Forelimb muscle (tissue), 1 donor: ENCODE measurements at places on chromosomes 6 and 20. TPM values are rescaled to one million over a fixed set of nuclear protein-coding genes. Genes with fewer than 3 reads are reported as not detected.

DNA sequence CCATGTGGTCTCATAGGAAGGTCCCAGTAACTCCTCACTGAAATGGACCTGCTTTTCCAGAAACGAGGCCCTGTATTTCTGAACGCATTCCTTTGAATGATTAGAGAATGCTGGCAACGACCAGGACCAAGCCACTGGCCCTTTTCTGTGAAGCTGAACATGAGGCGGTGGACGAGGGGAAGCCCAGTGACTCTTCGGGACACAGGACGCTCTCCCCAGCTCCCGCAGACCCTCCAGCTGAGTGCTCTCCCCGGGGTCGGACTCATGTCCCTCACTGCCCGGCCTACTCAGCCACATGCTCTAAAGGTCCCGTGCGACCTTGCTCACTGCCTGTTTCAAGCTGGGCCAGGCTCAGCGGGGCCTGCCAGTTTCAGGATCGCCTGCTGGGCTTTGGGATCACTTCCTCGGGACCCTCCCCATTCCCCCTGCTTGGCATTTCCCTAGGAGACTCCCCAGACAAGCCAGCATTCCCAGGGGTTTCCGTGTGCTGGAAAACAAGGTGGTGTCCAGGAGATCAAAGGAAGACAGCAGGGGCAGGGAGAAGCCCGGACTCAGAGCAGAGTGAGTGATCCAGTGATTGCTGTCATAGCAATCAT, 2.6 kb upstream of the CST9 start:
- no peak for DNase-seq

- no peak for DNase-seq
These were observed 101.1 kb downstream of the HIVEP1 start for GRCh38 chr6:12113190-12113577.

DNA sequence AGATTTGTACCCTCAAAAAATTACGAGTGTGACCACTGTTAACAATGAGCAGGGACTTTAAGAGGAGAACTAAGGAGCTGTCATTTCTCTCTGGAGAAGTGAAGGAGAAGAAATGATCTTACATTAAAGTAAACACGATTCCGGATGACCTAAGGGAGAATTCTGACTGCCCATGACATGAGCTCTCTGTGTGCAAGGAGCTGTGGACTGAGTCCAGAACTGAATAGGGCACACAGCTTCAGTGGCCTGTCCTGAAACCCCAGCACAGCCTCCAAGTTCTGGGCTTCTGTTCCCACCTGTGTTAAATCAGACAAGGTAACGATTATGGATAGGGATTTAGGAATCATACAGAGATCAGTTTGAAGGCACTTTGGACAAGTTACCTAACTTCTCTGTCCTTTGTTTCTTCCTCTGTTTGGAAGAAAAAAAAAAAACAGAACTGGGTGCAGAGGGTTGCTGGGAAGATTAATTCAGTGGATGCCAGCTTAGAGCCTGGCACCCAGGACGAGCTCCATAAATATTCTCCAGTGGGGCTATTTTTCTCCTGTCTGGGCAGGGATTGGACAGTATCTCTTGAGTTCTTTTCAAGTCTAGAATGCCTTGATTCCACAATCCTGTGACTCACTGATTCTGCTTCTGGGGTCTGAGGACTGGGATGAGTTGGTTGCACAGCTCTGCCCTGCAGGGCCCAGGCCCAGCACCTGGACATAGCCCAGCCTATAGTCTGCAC, 65.7 kb downstream of the MRPL14 start:
- no peak for DNase-seq

- no peak for DNase-seq
These were observed 545 bp downstream of the FNDC1 start for GRCh38 chr6:159169557-159170332.

- no peak for DNase-seq
These were observed 17.3 kb downstream of the BNIP5 start for GRCh38 chr6:36319436-36319762.

- DNase-seq, result no peak
These were observed 222.8 kb upstream of the RUNX2 start for GRCh38 chr6:45105170-45105820.

- DNase-seq, result no peak
These were observed 180.0 kb upstream of the UST start for GRCh38 chr6:148566664-148567350.

DNA sequence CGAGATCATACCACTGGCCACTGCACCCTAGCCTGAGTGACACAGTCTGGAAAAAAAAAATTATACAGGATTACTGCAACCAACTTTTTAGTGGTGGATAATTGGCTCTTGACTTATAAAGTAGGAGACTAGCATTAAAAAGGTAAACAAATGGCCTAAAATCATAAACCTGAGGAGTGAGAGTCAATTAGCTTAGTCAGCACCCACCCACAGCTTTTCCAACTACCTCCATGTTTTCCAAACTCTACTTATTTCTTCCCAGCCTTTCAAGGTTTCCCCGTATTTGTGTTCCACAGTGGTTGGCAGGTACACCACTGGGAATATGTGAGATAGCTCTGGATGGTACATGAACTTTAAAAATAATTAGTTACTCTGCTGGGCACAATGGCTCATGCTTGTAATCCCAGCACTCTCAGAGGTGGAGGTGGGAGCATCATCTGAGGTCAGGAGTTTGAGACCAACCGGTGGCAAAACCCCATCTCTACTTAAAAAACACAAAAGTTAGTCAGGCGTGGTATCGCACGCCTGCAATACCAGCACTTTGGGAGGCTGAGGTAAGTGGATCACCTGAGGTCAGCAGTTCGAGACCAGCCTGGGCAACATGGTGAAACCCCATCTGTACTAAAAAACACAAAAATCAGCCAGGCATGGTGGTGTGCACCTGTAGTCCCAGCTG, 6.7 kb downstream of the CYP24A1 start:
- no peak for DNase-seq

DNA sequence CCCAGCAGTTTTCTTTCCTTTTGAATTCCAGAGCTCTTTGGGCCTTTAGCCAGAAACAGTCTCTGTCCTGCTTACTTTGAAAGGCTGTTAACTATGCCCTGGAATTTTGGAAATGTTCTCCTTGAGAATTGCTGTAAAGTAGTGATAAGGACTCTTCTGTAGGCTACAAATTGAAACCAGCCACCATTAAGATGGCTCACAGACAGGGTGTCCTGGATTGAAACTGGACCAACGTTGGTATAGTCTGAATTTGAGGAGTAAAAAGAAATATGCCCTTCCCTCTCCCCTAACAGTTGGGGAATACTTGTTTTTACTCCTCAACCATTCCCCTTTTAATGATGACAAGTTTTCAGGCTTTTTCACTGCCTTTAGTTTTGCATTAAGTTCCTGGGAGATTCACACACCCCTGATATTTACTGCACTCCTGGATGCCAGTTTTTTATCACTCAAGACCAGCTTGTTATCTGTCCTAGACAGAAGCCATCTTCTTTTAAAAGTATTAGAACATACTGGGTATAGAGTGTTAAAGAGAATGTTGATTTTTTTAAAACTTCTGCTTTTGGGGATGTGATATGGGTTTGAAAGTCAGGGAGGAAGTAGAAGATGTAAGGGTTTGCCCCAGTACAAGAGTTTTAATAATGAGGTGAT, 21.9 kb downstream of the TOP1 start:
- DNase-seq, result no peak

DNA sequence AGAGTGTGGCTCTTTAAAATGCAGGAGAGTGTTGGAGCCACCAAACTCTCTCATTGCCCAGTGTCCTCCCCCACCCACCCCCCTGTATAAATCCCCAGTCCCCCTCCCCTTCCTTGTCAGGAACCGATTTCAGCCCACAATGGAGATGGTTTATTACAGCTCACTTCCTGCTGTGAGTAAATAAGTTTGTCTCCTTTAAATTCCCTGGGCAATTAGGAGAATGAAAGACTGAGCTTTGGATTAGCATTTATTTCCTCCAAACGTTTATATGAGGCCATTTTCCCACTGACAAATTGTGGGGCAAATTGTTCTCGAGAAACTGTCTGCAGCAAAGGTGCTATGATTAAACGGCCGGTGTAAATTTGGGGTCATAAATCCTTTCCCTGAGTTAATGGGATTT, 128.8 kb downstream of the DHX35 start:
- DNase-seq, result no peak

DNA sequence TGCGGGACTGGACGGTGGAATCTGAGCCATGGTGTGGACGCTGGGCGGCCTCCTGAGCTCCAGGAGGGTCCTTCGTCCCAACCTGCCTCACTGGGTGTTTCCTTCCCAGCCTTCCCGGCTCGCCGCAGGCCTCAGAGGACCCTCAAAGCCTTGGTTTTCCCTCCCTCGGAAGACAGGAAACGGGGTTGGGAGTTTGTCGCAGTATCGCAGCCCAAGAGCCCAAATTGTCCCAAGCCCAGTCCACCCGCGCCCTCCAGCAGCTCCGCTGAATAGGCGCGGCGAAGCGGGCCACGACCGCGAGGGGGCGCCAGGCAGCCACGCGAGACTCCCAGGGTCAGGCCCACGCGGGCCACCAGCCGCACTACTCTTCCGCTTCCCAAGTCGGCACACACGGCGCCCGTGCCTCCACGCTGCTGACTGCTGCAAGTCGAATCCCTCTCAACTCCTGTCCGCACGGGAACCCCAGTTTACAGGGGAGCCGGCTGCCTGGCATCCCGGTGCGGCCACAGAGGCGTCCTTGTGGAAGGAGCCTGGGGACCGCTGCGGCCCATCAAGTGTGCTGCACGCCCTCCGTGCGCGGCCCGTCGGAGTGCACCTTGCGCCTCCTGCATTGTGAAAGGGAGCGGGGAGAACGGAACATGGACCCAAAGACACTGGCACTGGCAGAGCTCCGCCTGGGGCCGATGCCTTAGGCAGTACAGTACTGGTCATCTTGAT, 40.4 kb upstream of the HMGA1 start:
- peak; percentile 24 for DNase-seq

DNA sequence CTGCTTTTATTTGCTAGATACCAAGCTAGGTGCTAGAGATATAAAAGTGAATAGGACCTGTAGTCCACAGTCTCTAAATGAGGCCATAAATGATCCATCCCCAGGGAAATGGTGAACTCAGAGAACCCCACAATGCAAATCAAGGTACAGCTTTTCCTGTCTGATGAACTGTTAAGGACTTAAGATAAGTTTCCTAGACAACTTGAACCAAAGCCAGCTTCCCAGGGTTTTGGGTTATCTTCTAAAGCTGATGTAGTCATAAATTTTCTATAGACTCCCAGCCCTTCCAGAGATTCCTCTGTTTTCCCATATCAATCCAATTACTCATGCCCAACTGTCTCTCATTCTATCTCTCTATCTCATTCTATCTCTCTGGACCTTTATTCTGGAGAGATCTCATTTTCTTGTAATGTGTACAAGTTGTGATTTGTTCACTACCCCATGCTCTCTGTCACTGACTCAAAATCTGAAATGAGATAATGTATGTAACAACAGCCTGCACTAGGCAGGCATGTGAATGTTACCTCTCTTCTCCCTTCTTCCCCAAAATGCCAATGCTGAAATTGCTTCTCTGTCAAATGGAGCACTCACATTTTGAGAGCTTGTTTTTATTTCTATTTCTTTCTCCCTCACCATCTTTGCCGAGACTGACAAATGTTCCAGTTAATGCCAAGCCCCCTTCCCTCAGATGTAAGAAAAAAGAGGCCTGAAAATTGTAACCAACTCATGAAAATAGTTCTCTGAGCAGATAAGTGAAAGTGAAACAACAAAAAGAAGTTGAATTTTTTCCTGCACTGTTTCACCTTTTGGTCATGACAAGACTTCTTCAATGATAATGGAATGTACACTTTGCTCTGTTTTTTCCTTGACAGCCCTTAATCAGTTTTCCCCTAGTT, 279.9 kb downstream of the SLC35F1 start:
- DNase-seq, result no peak

DNA sequence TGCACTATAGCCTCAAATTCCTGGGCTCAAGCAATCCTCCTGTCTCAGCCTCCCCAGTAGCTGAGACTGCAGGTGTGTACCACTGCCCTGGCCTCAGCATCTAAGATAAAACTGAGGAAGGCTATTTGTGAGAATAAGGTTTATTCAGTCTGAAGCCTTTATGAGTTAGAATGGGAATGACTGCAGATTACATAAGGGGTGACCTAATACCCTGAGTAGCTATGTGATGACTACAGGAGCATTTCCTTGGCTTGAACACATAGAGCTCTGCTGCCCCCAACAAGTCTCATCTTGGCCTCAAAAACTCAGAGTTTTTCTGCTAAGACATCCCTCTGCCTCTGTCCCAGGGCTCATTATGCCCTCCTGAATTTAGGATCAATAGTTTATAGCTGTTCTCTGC, 7.6 kb downstream of the GSS start:
- DNase-seq, result no peak

DNA sequence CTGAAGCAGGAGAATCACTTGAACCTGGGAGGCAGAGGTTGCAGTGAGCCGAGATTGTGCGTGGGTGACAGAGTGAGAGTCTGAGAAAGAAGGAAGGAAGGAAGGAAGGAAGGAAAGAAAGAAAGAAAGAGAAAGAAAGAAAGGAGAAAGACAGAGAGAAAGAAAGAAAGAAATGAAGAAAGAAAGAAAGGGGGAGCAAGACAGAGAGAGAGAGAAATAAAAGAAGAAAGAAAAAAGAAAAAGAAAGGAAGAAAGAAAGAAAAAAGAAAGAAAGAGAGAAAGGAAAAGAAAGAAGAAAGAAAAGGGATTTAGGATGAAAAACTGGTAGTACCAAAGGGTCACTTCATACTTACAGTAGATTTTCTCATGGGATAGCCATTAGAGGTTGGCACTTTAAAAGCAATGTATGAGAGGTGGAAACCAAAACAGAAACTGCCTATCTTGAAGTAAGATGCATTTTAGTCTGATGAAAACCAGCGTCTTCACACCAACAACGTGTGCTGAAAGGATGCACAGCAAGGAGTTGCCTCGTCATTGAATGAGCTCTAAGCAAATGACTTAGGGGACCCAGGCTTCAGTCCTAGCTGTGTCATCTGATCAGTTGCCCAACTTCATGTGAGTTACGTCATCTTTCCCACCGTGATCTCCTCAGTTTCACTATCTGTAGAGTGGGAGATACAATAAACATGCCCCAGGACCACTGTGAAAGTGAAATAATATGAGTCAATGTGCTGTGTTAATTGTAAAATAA, 133.9 kb upstream of the NEDD9 start:
- DNase-seq, result no peak

GABRR2 gene
- 2.0 TPM for polyA plus RNA-seq

GRM1 gene
- polyA plus RNA-seq, result not detected

FBXO5 gene
- 12.3 TPM for polyA plus RNA-seq

UNC93A gene
- not detected for polyA plus RNA-seq

LRRC1 gene
- 7.5 TPM for polyA plus RNA-seq

TSPO2 gene
- polyA plus RNA-seq, result 0.70 TPM

BTNL2 gene
- 0.18 TPM for polyA plus RNA-seq

WFDC5 gene
- not detected for polyA plus RNA-seq

ZKSCAN3 gene
- 6.3 TPM for polyA plus RNA-seq

C20orf202 gene
- 0.39 TPM for polyA plus RNA-seq

RALGAPA2 gene
- polyA plus RNA-seq, result 8.0 TPM
